Thymus (tissue), 14 donors: ENCODE measurements at places on chromosomes 3 and 15.

DNA sequence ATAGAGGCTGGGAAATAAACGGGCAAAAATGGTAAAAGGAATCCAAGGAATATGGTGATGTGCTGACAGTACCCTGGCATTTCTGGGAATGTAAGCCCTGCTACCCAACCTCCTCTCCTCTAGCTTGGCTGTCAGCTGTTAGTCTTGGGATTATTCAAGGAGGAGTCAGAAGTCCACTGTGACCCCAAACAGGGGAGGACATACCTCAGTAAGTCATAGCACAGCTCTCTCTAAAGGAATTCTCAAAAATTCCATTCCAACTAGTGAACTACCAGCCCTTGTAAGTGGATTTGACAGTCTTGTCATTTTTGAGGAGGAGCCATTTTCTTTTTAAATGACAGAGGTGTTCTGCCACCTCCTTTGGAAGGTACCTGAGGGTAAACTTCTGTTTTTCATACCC, 207.5 kb downstream of the PDCD6IP start:
- no peak for DNase-seq

GRCh38 chr3:99071096-99071495, 169.6 kb upstream of the DCBLD2 start:
- DNase-seq = no peak

DNA sequence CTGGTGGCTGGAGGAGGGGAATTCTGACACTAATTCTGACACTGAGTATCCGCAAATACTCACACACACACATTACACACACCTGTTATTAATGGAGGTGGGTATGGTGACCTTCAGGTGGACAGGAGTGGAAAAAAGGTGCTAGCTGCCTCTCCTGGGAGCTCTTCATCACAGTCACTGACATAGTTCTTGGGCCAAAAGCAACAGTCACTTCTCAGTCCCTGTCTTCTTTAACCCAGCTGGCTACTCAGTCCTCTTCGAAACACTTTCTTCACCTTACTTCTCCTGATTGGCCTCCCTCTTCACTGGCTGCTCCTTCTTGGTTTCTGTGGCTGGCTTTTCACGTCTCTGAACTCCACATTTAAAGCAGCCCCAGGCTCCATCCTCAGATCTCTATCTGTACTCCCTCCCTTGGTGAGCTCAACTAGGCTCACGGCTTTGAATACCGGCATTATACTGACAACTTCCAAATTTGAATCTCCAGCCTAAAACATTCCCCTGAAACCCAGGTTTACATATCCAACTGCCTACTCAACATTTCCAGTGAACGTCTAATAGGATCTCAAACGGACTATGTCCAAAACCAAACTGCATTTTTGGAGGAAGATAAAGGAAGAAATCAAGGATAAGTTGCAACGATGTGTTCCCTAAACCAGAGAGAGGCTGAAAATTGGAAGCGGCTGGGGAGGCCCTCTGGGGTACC, 53.2 kb upstream of the HEG1 start:
- DNase-seq = no peak

- peak; percentile 40 for DNase-seq
These were observed 52.1 kb downstream of the TM2D3 start for GRCh38 chr15:101600035-101600434.

DNA sequence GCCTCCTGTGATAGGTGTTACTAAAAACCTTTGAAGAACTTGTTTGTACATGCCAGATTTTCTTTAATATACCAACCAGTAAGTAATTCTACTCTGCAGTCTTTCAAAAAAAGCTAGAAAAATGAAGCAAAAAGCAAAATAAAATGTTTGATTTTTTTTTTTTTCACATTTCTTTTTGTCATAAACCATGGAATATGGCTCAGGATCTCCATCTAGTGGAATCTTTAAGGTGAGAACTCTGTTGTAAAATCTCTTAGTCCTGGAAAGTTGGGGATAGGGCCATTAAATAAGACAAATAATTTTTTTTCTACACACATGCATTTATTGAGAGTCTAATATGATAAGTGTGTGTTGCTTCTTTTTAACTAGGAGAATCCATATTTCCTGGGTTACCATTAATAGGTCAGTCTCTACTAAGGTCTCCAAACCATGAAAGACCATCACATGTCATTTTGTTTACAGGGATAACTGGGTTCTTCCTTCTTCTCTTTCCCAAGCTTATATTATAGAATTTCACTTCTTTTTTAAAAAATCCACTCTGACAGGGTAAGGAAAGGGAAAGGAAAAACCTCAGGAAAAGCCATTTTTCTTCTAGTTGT, 84.6 kb downstream of the SLC9A9 start:
- no peak for DNase-seq

GRCh38 chr3:115602194-115602593, 21.1 kb upstream of the GAP43 start:
- DNase-seq = no peak

DNA sequence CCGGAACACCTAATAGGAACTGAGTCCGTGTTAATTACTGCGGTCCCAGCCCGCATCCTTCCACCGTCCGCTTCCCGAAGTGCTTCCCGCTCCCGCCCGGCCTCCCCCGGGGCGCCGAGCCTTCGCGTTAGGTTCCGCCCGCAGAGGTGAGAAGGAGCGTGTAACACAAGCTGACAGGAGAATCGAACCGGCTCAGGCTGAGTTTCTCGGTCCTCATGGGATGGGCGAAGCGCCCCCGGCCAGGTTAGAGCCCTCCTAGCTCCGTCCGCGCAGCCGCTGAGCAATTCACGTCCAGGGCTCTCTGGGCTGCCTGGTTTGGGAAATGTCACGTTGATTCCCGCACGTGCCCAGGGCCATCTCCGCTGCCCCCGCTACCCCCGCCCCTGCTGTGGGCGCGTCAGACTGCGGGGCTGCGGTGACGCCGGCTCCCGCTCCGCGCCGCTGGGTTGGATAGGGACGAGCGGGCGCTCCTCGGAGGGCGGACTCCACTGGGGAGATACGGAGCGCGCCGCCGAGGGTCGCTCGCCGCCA, 954 bp downstream of the CLDN11 start:
- DNase-seq = no peak

DNA sequence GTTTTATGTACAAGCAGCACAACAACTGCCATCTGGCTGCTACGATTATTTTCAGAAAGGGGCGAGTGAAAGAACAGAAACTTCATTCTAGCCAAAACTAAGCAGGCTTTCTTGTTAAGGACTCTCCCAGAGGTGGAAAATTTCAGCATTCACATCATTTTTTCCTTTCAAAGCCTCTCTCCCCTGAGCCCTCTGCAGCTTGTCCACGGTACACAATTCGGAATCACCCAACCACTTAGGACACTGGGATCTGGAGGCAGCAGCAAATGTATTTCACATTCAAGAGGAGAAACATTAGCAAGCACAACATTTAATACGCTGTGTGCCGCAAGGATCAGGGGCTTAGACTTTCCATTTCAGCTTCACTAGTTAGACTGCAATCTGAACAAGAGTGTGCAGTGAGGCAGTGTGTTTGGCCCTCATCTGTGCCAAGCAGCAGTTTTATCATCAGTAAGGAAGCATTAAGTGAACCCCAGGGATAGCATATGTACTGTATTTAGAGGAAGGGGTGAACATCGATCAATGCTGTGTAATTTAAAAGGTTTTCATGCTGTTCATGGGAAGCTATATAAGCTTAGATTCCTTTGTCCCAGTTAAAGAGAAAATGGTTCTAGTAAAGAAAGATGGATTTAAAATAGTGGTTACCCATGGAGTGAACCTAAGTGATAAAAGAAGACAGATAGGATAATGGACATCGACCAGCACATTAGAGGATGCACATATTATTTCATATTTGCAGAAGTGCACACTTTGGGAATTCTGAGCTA, 504.9 kb downstream of the TBL1XR1 start:
- no peak for DNase-seq

DNA sequence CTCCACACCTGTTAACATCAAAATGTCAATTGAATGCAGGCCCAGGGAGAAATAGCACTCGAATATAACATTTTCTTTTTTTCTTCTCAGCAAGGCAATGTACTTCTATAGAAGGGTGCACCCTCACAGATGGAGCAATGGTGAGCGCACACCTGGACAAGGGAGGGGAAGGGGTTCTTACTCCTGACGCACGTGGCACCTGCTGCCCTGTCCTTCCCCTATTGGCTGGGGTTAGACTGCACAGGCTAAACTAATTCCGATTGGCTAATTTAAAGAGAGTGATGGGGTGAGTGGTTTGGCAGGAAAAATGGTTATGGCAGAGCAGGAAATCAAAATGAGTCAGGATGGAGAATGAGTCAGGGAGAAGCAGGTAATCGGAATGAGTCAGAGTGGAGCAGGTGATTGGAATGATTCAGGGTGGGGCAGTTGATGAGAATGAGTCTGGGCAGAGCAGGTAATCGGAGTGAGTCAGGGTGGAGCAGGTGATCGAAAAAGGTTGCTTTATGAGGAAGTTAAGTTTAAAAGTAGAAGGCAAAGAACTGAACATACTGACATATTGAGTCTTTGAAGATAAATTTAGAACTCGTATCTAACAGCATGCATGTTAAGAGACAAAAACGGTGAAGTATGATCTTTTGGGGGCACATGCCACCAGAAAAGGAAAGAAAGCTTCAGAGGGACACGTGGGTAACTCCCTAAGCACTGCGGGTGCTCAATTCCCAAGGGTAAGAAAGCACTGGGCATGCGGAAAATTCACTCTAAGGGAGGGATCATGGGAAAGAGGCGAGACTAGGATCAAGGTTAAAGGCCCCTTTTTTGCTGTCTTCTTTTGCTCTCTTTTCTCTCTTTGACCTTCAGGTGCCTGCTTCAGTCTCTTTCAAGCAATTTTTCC, 72.9 kb upstream of the GALNT15 start:
- no peak for DNase-seq

DNA sequence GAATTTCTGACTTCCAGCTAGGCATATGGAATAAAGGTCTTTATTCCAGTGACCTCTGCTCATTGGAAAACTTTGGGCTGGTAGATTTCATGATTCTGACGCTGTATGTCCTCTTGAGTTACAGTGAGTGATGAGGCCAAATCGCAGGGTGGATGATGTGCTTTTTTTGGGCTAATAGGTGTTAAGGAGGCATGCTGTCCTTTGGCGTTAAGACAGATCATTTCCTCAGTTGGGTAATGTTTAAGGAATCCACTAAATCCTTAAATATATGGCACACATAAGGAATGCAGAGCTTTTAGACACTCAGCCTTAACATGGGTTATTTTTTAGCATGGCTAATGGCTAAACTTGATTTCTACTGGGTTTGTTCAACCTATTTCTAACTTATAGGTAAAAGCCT, 87.9 kb downstream of the LPP start:
- DNase-seq = no peak
